ENCODE measurements at places on chromosomes 13 and 19.

DNA sequence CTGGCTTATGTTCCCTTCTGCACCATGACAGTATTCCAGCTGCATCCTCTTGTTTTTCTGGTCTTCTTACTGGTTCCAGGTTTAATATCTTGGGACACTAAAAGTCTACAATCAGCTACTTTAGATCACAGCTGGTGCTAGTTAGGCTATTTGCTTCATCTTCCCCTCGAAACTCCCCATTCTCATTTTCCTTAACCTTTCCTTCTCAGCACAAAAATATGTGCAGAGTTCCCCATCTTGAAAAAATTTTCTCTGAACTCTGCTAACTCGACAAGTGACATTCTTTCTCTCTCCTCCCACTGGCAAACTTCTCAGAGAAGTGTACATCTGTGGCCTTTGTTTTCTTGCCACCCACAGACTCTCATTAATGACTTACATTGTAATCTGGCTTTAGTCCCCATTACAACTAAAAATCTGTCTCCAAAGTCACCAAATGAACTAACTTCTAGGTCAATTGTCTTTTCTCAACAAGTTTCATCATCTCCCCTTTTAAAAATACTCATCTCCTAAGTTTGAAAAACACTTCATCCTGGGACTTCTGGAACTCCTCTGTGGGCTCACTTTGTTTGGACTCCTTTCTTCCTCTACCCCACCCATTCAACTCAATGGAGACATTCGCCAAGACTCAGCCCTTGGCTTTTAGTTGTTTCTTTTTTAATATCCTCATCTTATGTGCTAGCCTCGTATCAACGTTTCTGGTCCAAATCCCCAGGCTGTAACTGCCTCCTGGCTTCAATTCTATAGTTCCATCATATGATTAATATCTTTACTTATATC lies 7.1 kb upstream of the KL start:
- no peak for DNase-seq

DNA sequence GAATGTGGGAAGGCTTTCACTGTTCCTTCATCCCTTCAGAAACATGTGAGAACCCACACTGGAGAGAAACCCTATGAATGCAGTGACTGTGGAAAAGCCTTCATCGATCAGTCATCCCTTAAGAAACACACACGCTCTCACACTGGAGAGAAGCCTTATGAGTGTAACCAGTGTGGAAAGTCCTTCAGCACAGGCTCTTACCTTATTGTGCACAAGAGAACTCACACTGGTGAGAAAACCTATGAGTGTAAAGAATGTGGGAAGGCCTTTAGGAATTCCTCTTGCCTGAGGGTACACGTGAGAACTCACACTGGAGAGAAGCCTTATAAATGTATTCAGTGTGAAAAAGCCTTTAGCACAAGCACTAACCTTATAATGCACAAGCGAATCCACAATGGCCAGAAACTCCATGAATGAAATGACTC lies 18.6 kb downstream of the ZNF177 start:
- DNase-seq = no peak

DNA sequence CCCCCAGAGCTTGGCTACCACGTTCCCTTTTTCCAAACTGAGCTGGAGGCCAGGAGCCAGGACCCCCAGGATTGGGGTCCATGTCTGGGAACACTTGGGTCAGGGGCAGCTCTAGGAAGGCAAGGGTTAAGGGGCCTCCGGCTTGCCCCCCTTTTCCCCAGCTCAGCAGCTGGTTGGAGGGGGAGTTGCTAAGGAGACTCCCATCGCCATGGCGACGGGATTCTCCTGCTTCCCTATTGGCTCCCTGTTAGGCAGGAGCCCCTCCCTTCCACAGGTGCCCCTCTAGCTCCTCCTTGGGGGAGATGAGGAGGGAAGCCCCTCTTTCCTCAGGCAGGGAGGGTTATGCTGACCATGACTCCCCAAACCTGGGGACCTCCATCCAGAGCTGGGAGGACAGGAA lies 33.9 kb downstream of the PDE4A start:
- peak; percentile 40 for DNase-seq

DNA sequence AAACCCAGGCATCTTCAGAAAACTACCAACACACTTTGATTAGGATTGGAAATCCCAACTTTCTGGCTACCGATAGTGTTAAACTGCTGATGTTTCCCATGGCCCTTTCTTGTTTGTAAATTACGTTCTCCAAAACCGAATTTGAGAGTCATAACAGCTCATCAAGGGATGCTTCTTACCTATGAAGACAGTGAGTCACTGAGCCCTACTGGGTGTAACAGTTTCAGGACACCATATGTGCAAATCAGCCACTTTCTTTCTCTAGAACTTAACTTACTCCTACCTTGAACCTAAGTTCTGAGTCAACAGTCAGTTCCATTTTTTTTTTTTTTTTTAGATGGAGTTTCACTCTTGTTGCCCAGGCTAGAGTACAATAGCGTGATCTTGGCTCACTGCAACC lies 410.1 kb upstream of the TSHZ3 start:
- DNase-seq = no peak

- no peak for DNase-seq
Measured at GRCh38 chr19:12953138-12953798, 3.8 kb downstream of the GADD45GIP1 start.

GRCh38 chr19:34254698-34255432 lies 511 bp downstream of the GARRE1 start:
- peak; percentile 49 for DNase-seq

GRCh38 chr19:1247748-1248138 lies 640 bp upstream of the MIDN start:
- DNase-seq = no peak

DNA sequence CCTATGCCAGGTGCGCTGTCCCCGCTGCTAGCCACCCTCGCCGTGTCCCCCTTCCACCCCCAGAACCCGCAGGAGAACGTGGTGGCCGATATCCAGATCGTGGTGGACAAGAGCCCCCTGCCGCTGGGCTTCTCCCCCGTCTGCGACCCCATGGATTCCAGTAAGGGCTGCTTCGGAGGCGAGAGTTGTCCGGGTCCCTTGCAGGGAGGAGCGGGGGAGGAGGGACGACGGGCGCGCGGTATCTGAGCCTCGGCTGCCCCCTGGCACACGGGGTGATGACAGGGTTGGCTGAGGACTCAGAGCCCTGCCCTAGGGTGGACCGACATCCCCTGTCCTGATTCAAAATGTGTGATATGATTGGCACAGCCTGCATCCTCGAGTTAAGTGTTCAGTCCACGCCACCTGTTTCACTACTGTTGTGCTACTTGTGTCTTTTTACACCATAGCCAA lies 653 bp downstream of the MVB12A start:
- DNase-seq = peak; percentile 27

- DNase-seq = peak; percentile 26
Measured at GRCh38 chr13:79108914-79109643, 297.0 kb downstream of the RBM26 start.

- DNase-seq = no peak
Measured at GRCh38 chr19:35006342-35006998, 6.3 kb downstream of the GRAMD1A start.

DNA sequence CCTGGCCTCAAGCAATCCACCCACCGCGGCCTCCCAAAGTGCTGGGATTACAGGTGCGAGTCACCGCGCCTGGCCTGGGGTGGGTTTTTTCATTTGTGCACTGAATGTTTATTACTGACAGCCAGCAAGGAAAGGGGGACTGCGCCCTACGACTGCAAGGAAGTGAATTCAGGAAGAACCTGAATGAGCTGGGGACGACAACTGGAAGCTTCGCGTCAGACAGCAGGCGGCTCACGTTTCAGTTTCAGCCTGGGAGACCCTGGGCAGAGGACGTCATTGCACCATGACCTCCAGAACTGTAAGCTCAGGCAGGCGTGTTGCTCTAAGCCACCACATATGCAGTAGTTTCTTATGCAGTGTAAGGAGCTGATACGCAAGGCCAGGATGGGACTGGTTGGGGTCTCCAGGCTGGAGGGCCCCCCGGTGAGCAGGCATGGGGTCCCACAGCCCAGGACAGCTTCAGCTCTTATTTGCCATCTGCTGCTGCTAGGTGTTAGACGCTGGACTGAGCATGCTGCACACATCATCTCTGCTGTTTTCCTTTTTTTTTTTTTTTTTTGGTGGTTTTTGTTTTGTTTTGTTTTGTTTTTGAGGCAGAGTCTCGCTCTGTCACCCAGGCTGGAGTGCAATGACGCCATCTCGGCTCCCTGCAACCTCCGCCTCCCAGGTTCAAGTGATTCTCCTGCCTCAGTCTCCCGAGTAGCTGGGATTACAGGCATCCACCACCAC lies 66.6 kb downstream of the GADD45B start:
- no peak for DNase-seq

DNA sequence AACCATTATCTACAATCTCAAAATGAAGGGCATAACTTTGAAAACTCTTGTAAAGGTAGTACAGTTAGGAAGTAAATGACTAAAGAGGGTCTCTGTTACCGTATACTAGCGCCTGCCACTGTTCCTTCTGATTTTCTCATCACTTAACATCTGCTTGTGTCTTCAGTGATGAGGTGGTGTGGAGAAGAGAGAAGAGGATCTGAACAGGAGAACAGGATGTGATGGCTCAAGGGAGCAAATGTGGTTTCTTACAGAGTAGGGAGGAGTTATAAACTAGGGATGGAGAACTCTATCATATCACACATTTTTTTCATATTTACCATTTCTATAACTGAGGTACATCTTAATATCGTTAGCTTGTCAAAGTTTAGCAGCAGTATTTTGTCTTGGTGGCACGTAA lies 1.1 kb downstream of the KCTD4 start:
- DNase-seq = no peak

DNA sequence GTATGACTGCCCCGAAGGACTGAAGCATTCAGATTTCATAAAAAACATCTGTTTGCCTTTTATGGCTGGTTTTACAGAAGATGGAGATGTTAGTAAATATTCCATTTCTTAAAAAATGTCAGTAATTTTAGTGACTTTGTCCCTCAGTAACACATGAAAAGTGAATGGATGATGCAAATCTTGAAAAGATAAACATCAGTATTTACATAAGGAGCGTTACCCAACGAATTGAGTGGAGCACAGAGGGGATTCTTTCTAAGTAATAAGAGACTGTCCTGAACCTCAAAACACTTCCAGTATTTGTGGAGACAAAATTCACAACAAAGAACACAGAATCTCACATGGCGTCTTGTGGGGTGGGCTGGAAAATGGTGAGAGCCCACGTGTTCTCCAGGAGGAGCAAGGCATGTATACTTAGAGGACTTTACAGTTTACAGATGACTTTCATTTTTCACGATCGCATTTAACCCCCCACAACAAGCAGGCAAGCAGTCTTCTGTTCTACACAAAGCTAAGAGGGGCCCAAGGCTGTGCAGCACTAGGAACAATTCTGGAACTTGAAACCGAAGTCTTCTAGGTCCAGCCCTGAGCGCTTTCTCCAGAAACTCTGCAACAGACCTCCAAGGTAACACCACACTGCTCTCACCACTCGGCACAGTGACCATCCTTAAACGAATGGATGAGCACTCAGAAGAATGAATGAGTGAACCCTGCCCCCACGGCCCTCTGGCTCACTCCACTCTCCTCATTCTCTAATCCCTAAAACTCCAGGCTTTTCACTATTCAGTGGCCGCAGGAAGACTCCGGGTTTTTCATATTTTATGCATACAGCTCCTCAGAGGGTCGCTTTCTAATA lies 709.8 kb downstream of the UQCRFS1 start:
- DNase-seq = no peak

- no peak for DNase-seq
Measured at GRCh38 chr13:50030315-50030714, 15.1 kb downstream of the KCNRG start.

Measured in NCI-H1105 (cell line).